Naive thymus-derived CD8-positive, alpha-beta T cell (primary cell): ENCODE measurements at places on chromosomes 5 and 9. TPM values are rescaled to one million over a fixed set of nuclear protein-coding genes. Genes with fewer than 3 reads are reported as not detected.

Gene IFNE
- total RNA-seq: 0.44 TPM

Gene IFNA13
- total RNA-seq: not detected

Gene ITK
- total RNA-seq: 490 TPM

GRCh38 chr5:26578002-26578401 is 460.4 kb downstream of the CDH9 start:
- H3K36me3 ChIP-seq: no peaks in the 10 kb centered on the region
- no peaks in the 10 kb centered on the region for H3K4me1 ChIP-seq
- H3K4me3 ChIP-seq: no peak overlapping the region

- peaks cover 4% of the 10 kb centered on the region for H3K27me3 ChIP-seq
- no peaks in the 10 kb centered on the region for H3K4me1 ChIP-seq
- no peak overlapping the region for H3K27ac ChIP-seq
- H3K4me3 ChIP-seq: no peak overlapping the region
These were observed 123.9 kb upstream of the SLIT3 start for GRCh38 chr5:169424670-169425378.

GRCh38 chr9:127651697-127652610 is 39.9 kb downstream of the STXBP1 start:
- H3K27me3 ChIP-seq: no peaks in the 10 kb centered on the region
- no peak for DNase-seq
- H3K4me1 ChIP-seq: no peaks in the 10 kb centered on the region
- H3K27ac ChIP-seq: no peak overlapping the region
- no peak overlapping the region for H3K4me3 ChIP-seq

DNA sequence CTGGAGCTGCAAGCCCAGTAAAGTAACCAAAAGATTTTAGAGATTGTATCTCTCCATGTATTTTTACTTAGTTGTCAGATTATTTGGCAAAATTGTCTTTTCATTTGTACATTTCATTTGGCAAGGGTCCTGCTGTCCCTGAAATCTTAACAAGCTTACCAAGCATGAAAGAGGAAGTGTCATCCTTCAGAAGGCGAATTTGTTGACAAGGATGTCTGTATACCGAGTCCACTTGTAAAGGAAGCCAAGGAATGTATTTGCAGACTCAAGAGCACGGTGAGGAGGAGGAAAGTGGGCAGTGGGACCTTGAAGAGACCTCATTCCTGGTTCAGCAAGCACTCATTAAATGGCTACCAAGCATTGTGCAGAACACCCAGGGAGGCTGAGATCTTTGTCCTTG is 7.5 kb upstream of the OTULINL start:
- no peak for DNase-seq
- no peaks in the 10 kb centered on the region for H3K36me3 ChIP-seq
- H3K27me3 ChIP-seq: peaks cover 2% of the 10 kb centered on the region
- no peak overlapping the region for H3K4me3 ChIP-seq
- no peak overlapping the region for H3K27ac ChIP-seq

- no peak for DNase-seq
- no peak overlapping the region for H3K27ac ChIP-seq
- no peaks in the 10 kb centered on the region for H3K27me3 ChIP-seq
These were observed 879.8 kb upstream of the DMAC1 start for GRCh38 chr9:8679371-8679822.
